Activated CD4-positive, alpha-beta T cell treated with anti-CD3 and anti-CD28 coated beads, Interleukin-2, amount 10 ng/mL, durations not matched to agents 24 days and 14 days (primary cell): ENCODE measurements at places on chromosomes 13 and 19.

DNA sequence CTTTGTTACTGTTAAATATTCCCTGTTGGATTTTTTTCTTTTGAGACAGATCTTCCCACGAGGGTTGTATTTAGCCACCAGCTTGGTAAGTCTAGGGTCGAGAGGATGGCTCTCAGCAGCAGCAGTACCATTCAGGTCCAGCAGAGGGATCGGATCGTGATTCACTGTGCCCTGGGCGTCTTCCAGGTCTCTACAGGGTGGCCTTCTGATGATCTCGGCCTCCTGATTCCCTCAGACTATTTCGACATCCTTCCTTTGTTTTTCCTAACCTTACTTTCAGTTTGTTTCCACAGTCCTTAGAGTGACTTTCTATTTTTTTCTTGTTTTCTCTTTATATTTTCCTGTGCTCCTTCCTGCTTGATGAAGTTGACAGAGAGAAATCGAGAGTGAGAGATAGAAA, 1436.9 kb downstream of the UQCRFS1 start:
- no peak for DNase-seq

DNA sequence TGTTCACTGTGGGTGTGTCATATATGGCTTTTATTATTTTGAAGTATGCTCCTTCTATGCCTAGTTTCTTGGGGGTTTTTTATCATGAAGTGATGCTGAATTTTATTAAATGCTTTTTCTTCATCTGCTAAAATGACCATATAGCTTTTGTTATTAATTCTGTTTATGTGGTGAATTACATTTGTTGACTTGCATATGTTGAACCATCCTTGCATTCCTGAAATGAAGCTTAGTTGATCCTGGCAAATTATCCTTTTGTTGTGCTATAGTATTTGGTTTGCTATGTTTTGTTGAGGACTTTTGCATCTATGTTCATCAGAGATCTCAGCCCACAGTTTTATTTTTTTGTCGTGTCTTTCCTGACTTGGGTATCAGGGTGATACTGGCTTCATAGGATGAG, 12.1 kb downstream of the GPC6 start:
- DNase-seq, result no peak

GRCh38 chr19:50724522-50725217, 1.5 kb downstream of the CLEC11A start:
- DNase-seq, result peak; percentile 99

DNA sequence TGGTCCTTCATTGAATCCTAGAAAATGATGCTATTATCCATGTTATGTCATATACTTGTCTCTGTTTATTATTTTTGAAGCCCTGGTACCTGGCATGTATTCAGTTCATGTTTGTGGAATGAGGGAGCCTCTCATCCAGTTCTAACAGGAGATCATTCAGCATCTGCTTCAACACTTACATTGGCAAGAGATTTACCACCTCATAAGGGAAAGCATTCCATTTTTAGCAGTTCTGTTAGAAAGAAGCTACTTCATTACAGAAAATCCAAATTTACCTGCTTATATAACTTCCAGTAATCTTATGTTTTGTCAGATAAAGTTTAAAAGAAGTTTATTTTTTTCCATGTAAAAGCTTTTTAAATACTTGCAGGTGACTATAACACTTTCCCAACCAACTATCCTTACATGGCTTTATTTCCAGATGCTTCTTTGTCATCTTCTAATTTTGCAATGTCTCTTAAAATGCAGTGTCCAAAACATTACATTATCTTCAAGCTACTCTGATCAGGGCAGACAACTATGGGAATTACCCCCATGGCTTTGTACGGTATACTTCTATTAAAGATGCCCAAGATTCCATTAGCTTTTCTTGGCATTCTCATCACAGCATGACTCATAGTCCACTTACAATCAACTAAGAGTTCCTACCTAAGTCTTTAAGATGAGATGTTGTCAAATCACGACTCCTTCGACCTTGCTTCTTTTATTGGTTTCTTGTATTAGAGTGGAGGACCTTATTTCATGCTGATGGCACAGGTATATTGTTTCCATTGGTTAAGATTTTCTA, 262.1 kb downstream of the PCDH9 start:
- no peak for DNase-seq

DNA sequence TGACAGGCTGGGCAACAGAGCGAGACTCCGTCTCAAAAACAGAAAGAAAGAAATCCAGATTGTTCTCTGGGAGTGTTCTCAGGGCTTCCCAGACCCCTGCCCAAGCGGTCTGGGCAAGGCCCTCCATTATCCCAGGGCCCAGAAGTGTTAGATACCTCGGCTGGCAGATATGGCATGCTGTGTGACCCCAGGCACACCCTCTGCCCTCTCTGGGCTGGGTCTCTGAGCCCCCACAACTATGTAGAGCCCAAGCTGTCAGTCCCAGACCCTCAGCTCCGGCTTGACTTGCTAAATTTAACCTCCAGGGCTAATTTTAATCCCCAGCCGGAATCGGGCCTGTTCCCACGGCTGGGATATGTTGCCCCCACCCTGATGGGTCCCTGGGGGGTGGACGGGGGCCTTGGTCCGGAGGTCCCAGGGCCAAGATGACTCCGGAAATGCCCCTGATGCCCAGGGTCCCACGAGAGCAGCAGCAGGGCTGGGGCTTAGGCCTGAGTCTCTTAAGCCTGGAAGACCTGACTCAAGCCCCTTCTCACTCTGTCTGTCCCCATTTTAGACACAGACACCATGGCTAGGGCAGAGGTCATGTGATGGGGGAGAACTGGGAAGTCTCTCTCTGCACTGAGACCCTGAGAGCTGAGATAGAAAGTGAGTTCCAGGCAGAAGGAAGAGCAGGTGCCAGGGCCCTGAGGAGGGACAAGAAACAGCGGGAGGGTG, 14.5 kb upstream of the TMEM161A start:
- DNase-seq, result no peak

DNA sequence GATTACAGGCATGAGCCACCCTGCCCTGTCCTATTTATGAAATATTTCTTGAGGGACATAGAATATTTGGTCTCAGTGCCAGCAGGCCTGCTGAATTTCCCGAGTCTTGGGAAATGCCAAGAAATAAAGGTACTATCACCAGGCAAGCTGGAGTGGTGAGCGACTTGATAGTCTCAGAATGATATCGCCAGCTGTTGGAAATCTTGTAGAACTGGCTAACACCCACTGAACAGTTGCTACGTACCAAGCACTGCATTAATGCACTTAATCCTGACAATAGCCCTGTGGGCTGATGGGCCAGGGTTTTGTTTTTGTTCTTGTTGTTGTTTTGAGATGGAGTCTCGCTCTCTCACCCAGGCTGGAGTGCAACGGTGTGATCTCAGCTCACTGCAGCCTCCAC, 42.2 kb upstream of the MRI1 start:
- no peak for DNase-seq

- DNase-seq, result no peak
Observed at GRCh38 chr13:81379183-81379582, 1038.3 kb upstream of the SPRY2 start.

DNA sequence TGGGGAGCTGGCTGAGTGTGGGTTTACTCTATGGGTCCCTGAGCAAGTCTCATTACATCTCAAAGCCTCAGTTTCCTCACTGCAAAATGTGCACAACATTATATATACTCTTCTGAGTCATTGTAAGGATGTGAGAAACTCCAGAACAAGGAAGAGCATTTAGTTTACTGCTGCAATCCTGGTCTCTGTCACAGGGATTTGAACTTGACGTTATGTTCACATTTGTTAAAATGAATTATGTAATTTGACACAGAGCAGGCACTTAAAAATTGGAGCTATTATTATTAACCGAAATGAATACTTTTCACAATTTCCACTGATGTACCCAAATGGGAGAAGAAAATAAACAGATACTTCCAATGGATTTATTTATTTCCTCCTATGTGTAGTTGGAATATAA, 101.0 kb downstream of the STARD13 start:
- DNase-seq, result no peak

- DNase-seq, result no peak
Observed at GRCh38 chr13:48486836-48487235, 46.0 kb downstream of the RCBTB2 start.

DNA sequence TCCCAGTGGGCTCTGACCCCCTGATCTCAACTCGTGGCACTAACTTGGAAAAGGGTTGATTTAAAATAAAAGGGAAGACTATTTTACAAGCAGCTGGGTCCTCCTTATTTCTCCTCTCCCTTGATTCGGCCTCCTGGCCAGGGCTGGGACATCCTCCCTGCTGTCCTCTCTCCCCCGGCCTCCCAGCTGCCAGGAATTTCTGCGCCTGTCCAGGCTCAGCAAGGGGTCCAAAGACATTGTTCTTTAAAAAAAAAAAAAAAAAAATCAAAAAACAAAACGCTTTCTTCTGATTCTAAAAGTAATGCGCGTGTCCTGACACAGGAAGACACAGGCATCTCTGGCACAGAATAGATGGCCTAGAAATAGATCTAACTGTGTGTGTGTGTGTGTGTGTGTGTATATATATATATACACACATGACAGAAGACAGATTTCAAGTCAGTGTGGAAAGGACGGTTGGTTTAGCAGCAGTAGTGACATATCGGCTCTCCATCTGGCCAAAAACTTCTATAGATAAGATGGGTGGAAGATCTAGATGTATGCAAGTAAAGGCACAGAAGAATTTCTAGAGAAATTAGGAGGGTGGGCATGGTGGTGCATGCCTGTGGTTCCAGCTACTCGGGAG, 12.3 kb upstream of the LENG8 start:
- no peak for DNase-seq

DNA sequence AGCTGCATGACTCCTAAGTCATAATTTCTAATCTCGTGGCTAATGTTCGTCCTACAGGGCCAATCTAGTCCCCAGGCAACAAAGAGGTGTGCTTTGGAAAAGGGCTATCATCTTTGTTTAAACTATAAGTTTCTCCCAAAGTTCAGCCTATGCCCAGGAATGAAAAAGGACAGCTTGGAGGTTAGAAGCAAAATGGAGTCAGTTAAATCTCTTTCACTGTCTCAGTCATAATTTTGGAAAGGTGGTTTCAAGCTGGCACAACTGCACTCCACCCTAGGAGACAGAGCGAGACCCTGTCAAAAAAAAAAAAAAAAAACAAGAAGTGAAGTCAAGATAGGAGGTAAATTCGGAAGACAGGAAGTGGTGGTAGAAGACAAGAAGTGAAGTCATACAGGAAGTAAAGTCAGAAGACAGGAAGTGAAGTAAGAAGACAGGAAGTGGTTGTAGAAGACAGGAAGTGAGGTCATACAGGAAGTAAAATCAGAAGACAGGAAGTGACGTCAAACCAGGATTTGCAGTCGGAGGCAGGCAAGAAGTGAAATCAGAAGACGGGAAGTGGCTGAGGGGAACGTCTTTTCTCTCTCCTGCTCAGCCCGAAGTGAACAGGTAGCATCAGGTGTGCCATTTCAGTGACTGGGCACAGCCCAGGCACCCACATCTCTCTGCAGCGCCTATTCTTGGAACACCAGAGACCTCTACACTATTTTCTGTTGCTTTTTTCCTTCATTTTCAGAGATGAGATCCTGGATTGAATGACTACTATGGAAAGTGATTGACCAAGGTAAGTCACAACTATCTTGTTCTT, 32.2 kb downstream of the GP6 start:
- peak; percentile 88 for DNase-seq

DNA sequence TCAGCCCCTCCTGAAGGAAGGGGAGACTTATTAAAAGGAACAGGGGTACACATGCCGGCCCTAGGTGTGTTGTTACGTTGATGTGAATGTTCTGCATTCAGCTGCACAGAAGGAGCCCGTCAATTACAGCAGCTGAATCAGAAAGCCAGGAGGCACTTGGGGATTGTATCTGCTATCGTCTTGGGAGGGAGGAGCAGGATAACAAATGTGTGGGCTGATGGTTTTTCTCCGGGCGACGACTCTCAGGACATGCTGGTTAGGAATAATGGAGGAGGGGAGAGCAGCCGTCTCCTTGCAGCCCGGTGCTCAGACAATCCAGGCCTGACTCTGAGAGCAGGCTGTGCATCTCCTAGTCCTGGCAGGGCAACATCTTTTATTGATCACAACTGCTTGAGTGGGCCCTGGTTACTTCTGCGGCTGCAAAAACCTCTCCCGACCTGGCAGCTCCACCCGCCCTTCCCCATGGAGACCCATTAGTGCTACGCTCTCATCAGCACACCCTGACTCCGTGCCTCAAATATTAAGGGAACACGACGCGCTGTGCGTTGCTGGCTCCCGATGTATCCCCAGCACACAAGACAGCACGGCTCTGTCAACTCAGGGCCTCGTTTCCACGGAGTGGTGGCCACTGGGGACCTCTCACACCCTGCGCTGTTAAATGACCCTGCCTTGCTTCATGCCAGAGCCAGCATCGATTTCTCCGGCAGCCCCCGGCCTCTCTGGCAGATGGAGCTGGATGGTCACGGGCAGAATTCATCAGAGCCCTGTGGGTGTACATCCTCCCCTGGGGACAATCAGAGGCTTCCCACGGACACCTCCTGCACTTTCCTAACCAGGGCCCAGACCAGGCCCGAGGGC, 25.3 kb downstream of the PEPD start:
- no peak for DNase-seq

GRCh38 chr19:18292462-18292809, 11.0 kb upstream of the JUND start:
- DNase-seq, result peak; percentile 83

DNA sequence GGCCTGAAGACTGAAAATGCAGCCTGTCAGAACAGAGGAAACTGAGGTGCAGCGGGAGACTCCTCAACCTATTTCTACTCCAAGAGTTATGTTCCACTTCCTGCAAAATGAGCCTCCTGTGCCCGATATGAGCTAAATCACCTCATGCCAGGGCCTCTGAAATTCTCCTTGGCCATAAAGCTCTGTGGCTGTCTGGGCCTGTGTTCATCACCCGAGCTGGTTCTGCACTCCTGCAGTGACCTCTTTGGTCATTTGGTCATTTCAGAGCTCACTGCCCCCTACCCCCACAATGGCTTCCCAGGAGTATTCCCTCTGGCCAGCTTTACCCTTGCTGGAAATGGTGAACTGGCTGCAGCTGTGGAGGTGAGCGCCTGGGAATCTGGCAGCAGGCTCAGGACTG, 51.7 kb upstream of the SERPINE3 start:
- DNase-seq, result no peak

DNA sequence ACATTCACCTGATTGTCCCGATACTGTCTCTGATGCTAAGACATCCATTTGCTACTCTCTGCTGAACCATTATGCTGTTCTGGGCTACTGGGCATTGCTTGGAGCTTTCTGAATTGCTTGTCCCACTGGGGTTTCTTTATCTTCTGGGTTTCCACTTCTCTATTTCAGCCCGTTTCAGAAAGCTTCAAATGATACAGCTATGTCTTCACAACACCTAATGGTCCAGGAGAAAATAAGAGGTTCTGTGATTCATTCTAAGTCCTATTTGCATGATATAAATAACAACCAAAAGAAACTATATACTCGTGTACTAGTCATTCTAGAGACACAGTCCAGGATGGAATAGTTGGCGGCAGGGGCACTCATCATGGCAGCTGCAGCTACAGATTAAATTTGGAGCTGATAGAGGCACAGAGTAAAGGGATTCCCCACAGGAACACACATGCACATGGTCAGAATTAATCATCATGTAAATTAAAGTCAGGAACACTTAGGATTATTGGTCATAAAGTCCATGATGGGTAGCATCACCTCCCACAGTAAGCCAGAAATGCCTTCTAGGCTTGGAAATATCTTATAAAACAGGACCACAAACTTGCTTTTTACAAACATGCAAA, 33.3 kb upstream of the SCEL start:
- no peak for DNase-seq
